Placental epithelial cell (primary cell): ENCODE measurements at places on chromosomes 2 and 18. TPM values are rescaled to one million over a fixed set of nuclear protein-coding genes. Genes with fewer than 3 reads are reported as not detected.

Gene HOXD11
- not detected in 2 replicates for total RNA-seq

Gene ESPNL
- total RNA-seq = 0.87 and 7.5 TPM in 2 replicates

Gene MOCOS
- 0.39 and 0.76 TPM in 2 replicates for total RNA-seq

Gene EGR4
- total RNA-seq = not detected in 2 replicates

Gene GULP1
- total RNA-seq = 38.0 and 71.5 TPM in 2 replicates

Gene DES
- under 0.01 TPM in 1 of 2 replicates, not detected in the other for total RNA-seq
